ENCODE measurements at places on chromosomes 7 and 10. TPM values are rescaled to one million over a fixed set of nuclear protein-coding genes. Genes with fewer than 3 reads are reported as not detected.

DNA sequence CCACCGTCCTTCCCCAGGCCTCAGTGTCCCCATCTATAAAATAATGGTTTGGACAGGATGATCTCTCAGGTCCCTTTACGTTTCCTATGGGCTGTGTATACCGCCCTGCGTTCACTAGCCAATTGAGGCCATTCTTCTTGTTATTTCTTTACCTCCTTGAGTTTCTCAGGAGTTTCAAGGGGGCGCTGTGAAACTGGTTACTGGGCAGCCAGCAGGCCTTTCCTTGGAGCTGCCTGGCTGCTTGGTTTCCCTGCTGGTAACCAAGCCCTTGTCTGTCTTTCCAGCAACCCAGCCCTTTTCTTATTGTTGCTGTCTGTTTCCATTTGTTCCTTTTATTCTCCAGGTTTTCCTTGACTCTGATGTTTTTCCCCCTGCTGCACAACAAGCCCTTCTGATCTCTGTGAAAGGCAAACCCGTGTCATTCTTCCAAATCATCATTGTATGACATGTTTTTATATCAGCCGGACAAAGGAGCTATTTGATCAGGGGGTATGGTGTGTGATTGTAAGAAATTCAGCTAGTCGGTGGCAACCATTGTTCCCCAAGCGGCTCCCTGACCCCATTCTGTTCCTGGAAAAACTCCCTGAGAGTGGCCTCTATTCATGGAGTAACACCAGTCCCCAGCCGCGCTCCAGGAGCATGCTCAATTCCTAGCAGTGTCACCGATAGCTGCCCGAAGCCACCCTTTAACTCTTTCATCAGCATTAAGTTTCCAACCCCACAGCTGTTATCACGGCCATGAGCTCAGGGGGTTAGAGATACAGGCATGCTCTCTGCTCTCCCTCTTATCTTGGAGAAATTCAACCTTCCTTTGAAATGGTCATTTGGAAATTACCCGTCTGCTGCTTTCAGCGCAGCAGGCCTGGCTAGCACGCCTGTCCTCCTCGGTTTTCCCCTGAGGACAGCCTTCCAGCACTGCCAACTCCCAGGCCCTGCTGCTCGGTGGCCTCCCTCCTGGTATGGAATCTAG, 26.6 kb downstream of the FGF8 start:
- no peak for DNase-seq

DNA sequence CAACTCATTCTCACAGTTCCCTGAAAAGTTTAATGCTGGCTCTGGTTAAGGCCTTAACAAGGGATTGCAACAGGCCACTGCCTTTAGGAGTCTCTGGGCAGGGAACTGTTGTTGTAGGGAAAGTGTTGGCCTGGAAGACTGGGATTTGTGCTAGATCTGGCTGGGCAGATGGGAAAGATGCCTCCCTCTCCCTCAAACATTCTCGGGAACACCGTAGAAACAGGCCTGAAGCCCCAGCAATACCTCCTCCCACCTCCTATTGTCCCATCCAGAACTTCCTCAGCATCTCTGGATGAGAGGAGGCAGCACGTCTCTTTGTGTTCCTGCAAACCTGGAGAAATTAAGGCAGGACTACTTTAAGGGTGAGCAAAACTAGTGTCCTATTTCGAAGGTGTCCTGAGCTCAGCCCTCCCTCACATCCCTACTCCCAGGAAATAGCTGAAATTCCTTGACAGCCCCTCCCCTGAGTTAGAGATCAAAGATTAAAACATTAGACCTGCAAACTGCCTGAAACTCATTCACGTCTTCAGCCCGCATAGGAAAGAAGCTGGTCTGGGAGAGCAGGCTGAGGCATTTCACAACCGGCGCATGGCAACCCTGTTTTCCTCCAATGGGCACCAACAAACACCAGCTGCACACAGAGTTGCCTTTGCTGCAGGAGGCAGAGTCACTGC, 10.9 kb upstream of the MAP3K8 start:
- no peak for DNase-seq

DNA sequence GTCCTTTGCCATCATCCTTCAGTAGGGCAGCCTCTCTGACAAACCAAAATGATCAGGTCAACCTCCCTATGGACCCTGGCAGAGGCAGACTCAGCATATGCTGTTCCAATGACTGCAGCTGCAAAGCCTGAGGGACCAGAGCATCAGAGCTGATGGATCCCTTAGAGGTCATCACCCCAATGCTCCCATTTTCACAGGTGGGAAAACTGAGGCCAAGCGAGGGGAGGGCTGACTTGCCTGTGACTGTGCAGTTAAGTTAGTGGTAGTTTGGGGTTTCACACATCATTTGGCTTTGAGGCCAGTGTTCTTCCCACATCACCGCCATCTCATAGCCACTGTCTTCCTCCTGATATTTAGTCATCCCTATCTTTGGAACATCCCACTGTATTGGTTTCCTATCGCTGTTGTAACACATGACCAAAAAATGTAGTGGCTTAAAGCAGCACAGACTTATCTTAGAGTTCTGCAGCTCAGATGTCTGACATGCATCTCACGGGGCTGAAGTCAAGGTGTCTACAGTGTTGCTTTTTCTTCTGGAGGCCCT, 69.3 kb upstream of the PDZD8 start:
- no peak for DNase-seq

GRCh38 chr10:49526619-49527018, 12.3 kb downstream of the ERCC6 start:
- DNase-seq = no peak

- DNase-seq = peak; percentile 75
Measured at GRCh38 chr7:99141841-99142726, 1.8 kb downstream of the SMURF1 start.

GRCh38 chr10:42753507-42754154, 29.0 kb upstream of the BMS1 start:
- DNase-seq = no peak

DNA sequence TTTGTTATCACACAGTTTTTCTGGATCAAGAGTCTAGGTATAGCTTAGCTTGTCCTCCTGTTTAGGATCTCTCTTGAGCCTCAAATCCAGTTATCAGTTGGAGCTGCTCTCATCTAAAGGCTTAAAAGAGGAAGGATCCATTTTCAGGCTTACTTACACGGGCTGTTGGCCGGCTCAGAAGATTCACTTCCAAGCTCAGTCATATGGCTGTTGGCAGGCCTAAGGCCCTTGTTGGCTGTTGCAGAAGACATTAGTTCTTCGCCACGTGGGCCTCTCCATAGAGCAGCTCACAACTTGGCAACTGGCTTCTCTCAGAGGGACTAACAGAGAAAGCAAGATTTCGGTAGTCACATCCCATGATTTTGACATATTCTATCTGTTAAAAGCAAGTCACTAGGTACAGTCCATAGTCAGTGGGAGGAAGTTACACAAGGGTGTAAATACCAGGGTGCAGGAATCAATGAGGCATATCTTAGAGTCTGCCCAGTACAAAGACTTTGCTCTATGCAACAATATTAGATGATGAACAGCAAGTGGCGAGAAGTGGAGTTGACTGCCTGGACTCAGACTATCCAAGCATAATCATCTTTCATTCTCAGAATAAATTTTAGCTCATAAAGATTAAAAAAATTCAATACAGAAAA, 280.1 kb upstream of the MBL2 start:
- no peak for DNase-seq

DNA sequence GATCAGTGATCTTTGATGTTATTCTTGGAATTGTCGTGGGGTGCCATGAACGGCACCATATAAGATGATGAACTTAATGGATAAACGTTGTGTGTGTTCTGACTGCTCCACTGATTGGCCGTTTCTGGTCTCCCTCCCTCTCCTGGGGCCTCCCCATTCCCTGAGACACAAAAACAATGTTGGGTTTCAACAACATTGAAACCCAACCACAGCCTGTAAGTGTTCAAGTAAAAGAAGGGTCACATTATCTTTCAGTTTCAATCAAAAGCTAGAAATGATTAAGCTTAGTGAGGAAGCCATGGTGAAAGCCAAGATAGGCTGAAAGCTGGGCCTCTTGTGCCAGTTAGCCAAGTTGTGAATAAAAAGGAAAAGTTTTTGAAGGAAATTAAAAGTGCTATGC, 19.5 kb downstream of the EN2 start:
- DNase-seq = no peak

GRCh38 chr10:21279217-21279575, 246.3 kb downstream of the SKIDA1 start:
- DNase-seq = no peak

DNA sequence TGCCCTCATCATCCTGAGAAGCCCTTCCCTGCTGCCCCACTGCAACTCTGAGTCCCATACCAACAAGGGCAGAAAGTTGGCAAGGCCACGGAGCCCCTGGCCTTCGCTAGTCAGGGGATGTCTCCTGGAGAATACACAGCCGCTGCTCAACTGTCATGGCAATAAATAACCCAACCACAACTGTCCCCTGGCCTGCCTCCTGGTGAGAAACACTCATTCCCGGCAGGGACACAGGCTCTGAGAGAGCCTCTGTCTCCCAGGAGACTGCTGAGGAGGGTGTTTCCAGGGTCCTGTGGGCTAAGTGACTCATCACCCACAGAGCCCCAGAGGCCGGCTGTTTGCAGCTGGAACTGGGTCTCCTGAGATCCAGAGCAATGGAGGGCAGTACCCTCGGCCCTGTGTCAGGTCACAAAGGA, 354.1 kb downstream of the TNS3 start:
- DNase-seq = no peak

GRCh38 chr10:121240011-121240410, 358.2 kb downstream of the FGFR2 start:
- DNase-seq = no peak

GRCh38 chr10:29619241-29619669, 15.5 kb downstream of the SVIL start:
- DNase-seq = no peak

DNA sequence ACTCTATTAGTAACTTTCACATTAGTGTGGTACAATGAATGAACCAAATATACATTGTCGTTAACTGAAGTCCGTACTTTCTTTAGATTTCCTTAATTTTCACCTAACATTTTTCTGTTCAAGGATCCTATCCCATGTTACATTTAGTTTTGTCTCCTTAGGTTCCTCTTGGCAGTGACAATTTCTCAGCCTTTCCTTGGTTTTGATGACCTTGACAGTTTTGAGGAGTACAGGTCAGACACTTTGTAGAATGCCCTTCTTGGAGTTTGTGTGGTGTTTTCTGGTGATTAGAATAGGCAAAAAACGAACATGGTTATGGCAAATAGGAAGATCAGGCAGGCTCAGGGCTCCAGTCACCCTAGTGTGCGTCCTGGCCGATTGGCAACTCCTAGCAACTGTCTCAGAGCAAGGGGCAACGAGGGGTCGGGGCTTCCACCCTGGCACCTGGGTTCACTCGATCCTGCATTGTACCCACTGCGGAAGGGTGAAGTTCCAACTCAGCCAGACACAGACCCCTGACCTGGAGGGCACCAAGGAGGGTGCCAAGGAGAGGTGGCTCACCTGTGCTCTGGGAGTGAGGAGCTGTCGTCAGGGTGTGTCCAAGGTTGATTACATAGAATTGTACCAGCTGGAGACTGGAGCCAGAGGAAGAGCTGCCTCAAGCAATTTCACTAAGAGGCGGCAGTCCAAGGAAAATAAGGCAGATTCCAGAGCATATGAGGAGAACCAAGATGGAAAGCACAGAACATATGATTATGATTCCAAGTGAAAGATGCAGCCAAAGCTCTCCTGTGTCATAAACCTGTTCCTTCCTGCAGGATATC, 37.5 kb downstream of the PAPSS2 start:
- DNase-seq = no peak

- DNase-seq = no peak
Measured at GRCh38 chr10:103238506-103239252, 7.0 kb upstream of the RPEL1 start.

DNA sequence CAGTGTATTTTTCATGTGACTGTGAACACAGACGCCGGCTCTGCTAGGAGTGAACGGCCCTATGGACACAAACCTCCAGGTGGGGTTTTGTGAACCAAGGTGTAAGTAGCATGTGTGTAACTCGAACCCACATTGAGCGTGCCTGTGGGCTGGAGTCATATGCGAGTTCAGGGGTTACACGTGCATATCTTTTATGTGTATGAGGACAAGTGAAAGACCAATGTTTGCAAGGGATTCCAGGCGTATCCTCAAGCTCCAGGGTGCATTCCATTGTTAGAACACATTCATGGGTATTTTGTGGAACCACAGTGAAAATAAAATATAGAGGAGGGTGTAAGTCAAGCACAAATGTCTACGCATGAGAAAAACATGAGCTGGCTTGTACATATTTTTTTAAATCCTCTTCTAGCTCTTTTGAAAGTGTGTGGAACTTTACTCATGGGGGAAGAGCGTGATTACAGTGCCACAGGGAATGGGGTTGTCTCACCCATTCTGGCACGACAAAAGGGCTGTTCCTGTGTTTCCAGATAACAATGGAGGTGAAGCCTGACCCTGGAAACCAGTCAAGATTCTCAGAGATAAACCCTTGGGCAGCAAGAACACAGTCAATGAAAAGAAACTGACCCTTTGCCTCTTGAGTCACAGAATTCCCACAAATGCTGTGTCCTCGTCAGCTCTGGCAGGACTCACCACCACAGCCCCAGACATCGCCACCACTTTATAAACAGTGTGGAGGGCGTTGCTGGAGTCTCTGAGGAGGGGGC, 37.0 kb upstream of the GOT1 start:
- DNase-seq = no peak

DNA sequence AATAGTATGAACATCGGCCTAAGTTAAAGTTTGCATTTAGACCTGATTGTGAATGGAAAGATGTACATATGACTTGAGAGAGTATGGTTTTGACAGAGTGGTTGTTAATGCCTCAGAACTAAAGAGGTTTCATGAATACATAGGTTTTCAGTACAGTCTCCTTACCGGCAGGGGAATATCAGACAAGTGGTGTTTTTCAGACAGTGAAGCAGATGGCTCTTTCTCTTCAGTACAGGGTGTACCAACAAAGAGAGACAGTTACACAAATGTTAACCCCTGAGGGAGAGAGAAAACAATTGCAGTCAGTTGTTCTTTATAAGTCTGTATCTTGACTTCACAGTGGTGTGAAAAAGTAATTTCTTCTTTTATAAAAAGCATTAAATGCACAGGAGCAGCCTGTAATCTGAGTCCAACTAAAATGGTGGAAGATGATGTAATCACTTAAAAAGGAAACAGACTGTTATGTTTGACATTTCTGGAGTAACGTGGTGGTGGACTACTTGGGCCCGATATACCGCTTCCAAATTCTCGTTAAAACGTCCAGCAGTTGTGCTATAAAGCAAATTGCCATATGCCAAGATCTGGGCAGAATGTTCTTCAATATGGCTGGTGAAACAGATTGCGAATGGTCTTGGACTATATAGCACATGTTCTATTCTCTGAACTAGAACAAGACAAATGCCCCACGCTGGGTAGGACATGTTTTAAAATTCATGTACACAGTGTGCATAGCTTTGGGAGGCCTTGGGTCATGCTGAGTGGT, 69.2 kb downstream of the SDK1 start:
- DNase-seq = no peak

The SLC26A3 gene
- polyA plus RNA-seq = not detected

The ZCCHC24 gene
- 0.57 TPM for polyA plus RNA-seq

The PNLIPRP2 gene
- polyA plus RNA-seq = not detected

The TFEC gene
- not detected for polyA plus RNA-seq

The ASB4 gene
- not detected for polyA plus RNA-seq

The VENTX gene
- polyA plus RNA-seq = not detected

The SPACDR gene
- 0.32 TPM for polyA plus RNA-seq
